Activated CD4-positive, alpha-beta memory T cell treated with anti-CD3 and anti-CD28 coated beads, Interleukin-2, amount 10 ng/mL, durations not matched to agents 7 days and 5 days (primary cell): ENCODE measurements at places on chromosomes 6 and 20. TPM values are rescaled to one million over a fixed set of nuclear protein-coding genes. Genes with fewer than 3 reads are reported as not detected.

Gene RNF182
- total RNA-seq: not detected

Gene TMC2
- not detected for total RNA-seq

DNA sequence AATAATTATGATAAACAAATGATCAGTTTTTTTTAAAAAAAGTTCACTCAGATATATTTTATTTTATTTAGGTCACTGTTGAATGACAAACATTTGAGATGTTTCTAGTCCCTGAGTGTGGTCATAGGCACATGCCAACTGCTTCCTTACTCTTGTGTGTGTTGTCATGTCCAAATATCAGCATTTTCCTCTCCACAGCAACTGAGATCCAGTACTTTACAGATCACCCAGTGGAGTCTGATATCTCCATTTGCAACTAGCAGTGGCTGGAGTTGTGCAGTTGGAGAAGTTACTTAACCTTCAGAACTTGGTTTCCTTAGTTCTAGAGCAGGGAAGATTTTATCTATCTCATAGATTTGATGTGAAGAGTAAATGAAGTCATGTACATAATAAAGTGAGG, 101.3 kb downstream of the MYB start:
- peaks cover 2% of the 10 kb centered on the region for H3K27me3 ChIP-seq
- H3K27ac ChIP-seq: no peak overlapping the region
- DNase-seq: no peak
- H3K4me3 ChIP-seq: no peak overlapping the region
- H3K36me3 ChIP-seq: peaks cover 18% of the 10 kb centered on the region

- no peak for DNase-seq
- no peaks in the 10 kb centered on the region for H3K27me3 ChIP-seq
- H3K27ac ChIP-seq: no peak overlapping the region
Observed at GRCh38 chr6:78340755-78341154, 526.6 kb upstream of the IRAK1BP1 start.

- no peaks in the 10 kb centered on the region for H3K36me3 ChIP-seq
- H3K27me3 ChIP-seq: no peaks in the 10 kb centered on the region
- H3K4me3 ChIP-seq: no peak overlapping the region
- no peak for DNase-seq
Observed at GRCh38 chr6:139296927-139297326, 5.1 kb upstream of the TXLNB start.
